ENCODE measurements at places on chromosomes 16 and 17.
A peak's percentile ranks its signal among the peaks of the same experiment; 100 is the strongest.

- H3K4me3 ChIP-seq: no peak overlapping the region
Observed at GRCh38 chr17:43367737-43368242, 31.0 kb upstream of the ARL4D start.

DNA sequence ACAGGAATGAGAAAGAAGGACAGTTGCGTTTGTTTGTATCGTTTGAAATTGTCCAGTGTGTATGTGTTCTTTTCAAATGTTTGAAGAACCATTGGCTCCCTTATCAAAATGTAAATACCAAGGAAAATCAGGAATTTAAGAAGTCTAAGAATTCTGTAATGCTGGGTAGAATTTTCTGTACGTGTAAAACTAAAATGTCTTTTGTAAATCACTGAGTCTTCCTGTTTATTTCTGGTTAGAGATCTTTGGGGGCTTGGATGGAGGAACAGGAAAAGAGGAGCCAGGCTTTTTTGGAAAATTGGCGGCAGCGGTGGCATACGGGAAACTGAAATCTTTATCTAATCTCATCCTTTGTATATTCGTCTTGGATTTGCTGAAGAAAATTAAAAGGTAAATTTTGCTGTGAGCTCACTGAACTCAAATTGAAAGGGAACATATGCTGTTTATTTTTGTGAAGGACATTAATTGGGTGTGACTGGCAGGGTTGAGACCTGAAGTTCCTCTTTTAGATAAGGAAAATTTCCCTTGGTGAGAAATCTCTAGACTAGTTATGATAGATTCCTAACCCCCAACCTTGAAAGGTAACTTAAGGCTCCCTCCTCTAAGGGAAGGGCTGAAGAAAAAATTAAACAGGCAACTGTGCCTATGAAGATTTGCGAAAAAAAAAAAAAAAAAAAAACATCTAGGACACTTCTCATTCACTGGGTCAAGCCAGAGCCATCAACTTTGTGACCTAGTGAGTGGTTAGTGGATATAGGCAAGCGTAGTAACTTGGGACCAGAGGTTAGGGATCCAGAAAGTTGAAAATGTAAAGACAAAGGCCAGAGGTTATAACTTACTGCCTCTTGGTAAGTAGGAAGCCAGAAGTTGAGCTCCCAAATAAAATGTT lies 10.8 kb downstream of the TAT start:
- H3K4me1 ChIP-seq: peaks cover 3% of the 10 kb centered on the region
- H3K27me3 ChIP-seq: no peaks in the 10 kb centered on the region
- H3K27ac ChIP-seq: no peak overlapping the region
- peak overlapping the region; percentile 93 for H3K4me3 ChIP-seq
- DNase-seq: no peak
- H3K36me3 ChIP-seq: no peaks in the 10 kb centered on the region

DNA sequence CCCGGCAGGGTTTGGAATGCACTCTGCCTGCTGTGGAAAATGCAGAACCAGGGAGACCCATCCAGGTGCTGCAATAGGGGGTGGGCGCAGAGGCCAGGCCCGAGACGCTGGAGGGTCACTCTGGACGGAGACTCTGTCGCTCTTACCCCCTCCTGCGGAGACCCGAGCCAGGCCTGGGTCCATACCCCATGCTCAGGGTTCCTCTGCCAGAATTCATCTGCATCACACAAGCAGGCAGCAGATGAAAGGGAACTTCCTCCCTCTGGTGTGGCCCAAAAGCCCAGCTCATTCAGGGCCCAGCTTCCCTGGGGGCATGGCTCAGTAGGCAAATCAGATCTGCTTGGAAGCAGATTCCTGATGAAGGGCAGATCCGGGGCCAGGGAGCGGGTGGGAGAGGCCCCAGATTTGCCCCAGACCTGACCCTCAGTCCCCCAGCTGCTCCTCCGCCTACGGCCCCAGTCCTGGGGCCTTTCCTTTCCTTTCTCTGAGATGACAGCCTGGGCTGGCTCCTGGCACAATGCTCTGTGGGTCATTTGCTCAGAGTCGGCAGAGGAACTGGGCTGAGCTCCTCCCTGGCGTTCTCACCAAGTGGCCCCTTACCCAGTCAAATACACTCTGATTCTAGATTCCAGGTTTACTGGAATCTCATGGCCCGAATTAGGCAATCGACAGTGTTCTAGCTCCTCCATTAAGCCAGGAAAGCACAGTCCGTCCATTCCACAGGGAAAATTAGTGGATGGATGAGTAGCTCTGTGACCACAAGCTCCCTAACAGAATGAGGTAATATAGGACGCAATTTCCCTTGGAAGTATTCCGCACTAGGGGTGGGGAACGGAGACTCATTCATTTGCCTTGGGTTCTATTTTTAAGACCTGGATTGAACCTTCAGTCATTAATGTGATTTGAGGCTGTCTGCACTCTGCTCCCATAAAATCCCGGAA lies 19.1 kb upstream of the RASD1 start:
- H3K4me3 ChIP-seq: no peak overlapping the region
- H3K4me1 ChIP-seq: peaks cover 44% of the 10 kb centered on the region
- peak; percentile 35 for DNase-seq
- no peaks in the 10 kb centered on the region for H3K36me3 ChIP-seq

GRCh38 chr16:71461686-71462648 lies at the start of gene ZNF23:
ZNF23 (minus strand) TSS chr16:71462247; CDS start chr16:71456796, 5,451 bp downstream.
- H3K36me3 ChIP-seq: peaks cover 5% of the 10 kb centered on the region
- DNase-seq: peak; percentile 81
- H3K27ac ChIP-seq: peak within 1 kb of the TSS; percentile 58
- H3K4me1 ChIP-seq: peaks cover 3% of the 10 kb centered on the region

DNA sequence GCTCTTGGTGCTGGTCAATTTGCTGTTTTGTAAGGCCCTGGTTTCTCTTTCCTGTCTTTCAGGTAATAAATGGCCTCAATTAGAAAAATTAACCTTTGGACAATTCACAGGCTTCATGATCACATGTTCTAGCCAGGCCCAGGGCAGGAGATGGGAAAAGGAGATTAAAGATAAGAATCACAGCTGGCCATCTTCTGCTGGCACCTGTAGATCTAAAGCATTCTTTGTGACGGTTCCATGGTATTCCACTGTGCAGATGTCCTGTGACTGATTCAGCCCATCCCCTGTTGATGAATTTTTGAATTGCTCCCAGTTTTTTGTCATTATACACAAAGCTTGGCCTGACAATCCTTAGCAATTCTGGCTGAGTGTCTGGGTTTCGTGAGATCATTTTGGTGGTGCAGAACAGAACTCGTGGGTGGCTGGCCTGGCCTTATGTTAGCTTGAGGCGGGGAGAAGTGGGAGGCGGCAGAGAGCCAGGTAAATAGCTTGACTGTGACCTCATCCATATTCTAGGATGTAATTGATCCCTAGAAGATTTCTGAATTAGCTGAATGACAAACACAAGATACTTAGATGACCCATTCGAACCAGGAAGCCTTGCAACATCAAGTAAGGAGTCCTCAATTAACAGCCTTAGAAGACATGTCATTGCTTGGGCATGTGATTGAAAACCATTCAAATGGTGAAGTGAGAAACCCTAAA lies 14.1 kb downstream of the TMC5 start:
- no peak for DNase-seq
- no peak overlapping the region for H3K27ac ChIP-seq
- no peaks in the 10 kb centered on the region for H3K36me3 ChIP-seq
- no peaks in the 10 kb centered on the region for H3K27me3 ChIP-seq

DNA sequence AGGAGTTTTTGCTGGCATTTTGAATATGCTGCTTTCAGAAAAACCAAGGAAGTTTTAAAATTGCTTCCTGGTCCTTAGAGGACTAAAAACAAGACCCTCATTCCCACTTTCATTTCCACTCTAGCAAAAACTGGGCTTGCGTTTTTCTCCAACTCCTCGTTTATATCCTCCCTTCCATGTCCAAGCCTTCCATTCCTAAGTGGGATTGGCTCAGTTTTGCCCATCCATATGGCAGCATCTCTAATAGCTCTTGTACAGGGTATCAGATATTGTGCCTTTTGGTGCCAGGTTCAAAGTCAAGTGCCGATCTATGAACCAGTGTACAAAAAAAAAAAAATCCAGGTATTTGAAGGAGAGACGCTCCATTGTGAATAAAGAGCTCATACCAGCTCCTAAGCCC lies 9.9 kb upstream of the TBKBP1 start:
- peaks cover 23% of the 10 kb centered on the region for H3K36me3 ChIP-seq
- H3K4me3 ChIP-seq: no peak overlapping the region
- DNase-seq: no peak
- no peaks in the 10 kb centered on the region for H3K27me3 ChIP-seq
- H3K27ac ChIP-seq: no peak overlapping the region

DNA sequence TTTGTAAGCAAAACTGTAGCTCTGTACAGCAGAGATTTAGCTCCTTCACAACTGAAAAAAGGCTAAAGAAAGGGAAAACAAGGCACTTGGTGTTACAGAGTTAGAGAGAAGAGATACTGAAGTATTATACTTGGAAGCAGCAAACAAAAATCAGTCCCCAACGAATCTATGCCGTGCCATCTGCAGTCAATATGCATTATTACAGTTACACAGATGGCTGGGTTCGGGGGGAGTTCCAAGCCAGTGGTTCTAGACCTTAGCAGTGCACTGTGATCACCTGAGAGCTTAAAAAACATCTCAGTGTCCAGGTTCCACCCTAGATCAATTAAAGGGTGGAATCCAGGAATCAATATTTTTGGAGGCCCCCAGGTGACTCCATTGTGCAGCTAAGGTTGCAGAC lies 489.9 kb downstream of the SHISA9 start:
- peaks cover 1% of the 10 kb centered on the region for H3K4me1 ChIP-seq
- H3K27ac ChIP-seq: no peak overlapping the region
- H3K36me3 ChIP-seq: no peaks in the 10 kb centered on the region

DNA sequence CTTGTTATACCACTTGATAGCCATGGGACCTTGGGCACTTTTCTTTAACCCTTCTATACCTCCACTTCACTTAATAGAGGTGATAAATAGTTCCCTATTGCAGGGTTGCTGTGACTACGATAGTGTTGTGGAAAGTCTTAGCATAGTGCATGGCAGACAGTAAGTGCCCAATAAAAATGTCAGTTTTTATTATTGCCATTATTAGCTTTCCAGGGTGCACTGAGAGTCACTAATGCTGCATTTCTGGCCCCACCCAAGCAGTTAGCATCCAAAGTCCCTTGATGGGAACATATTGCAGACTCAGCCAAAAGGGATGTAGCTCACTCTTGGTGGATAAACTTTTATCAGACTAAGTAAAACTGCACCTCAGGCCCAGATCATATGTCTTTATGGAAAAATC lies 41.5 kb upstream of the TEKT3 start:
- peaks cover 1% of the 10 kb centered on the region for H3K4me1 ChIP-seq
- no peak for DNase-seq
- no peaks in the 10 kb centered on the region for H3K27me3 ChIP-seq
- H3K4me3 ChIP-seq: no peak overlapping the region
- no peaks in the 10 kb centered on the region for H3K36me3 ChIP-seq

GRCh38 chr17:46949291-46950174 lies 26.6 kb downstream of the GOSR2 start:
- no peak overlapping the region for H3K27ac ChIP-seq
- H3K27me3 ChIP-seq: peaks cover 59% of the 10 kb centered on the region
- H3K4me3 ChIP-seq: no peak overlapping the region
- no peaks in the 10 kb centered on the region for H3K36me3 ChIP-seq

- H3K4me3 ChIP-seq: no peak overlapping the region
- no peaks in the 10 kb centered on the region for H3K36me3 ChIP-seq
- H3K27ac ChIP-seq: no peak overlapping the region
Observed at GRCh38 chr17:77675411-77675810, 283.1 kb upstream of the TNRC6C start.

- no peak overlapping the region for H3K27ac ChIP-seq
- H3K36me3 ChIP-seq: peaks cover 87% of the 10 kb centered on the region
- DNase-seq: no peak
- no peaks in the 10 kb centered on the region for H3K27me3 ChIP-seq
- peaks cover 5% of the 10 kb centered on the region for H3K4me1 ChIP-seq
- H3K4me3 ChIP-seq: no peak overlapping the region
Observed at GRCh38 chr17:8463099-8463498, 27.4 kb downstream of the NDEL1 start.

- peak; percentile 65 for DNase-seq
- H3K27me3 ChIP-seq: no peaks in the 10 kb centered on the region
- H3K27ac ChIP-seq: peak overlapping the region; percentile 10
- H3K36me3 ChIP-seq: no peaks in the 10 kb centered on the region
- peaks cover 4% of the 10 kb centered on the region for H3K4me1 ChIP-seq
Observed at GRCh38 chr17:12510535-12510934, 155.2 kb upstream of the MYOCD start.

- H3K36me3 ChIP-seq: no peaks in the 10 kb centered on the region
- no peak overlapping the region for H3K27ac ChIP-seq
- DNase-seq: no peak
- H3K4me3 ChIP-seq: no peak overlapping the region
Observed at GRCh38 chr17:71985111-71986039, 135.4 kb upstream of the SOX9 start.

- no peaks in the 10 kb centered on the region for H3K27me3 ChIP-seq
- no peak within 1 kb of the TSS for H3K4me3 ChIP-seq
- no peak for DNase-seq
- no peak within 1 kb of the TSS for H3K27ac ChIP-seq
Observed at GRCh38 chr17:42122371-42123303, at the start of gene HSPB9. HSPB9 (plus strand) TSS chr17:42122804; CDS start chr17:42122851, 47 bp downstream.
